ENCODE measurements at places on chromosomes 5 and 9.

- no peak for DNase-seq
Observed at GRCh38 chr5:76391014-76391413, 12.1 kb upstream of the IQGAP2 start.

- no peak for DNase-seq
Observed at GRCh38 chr5:67487862-67488261, 291.3 kb upstream of the CD180 start.

DNA sequence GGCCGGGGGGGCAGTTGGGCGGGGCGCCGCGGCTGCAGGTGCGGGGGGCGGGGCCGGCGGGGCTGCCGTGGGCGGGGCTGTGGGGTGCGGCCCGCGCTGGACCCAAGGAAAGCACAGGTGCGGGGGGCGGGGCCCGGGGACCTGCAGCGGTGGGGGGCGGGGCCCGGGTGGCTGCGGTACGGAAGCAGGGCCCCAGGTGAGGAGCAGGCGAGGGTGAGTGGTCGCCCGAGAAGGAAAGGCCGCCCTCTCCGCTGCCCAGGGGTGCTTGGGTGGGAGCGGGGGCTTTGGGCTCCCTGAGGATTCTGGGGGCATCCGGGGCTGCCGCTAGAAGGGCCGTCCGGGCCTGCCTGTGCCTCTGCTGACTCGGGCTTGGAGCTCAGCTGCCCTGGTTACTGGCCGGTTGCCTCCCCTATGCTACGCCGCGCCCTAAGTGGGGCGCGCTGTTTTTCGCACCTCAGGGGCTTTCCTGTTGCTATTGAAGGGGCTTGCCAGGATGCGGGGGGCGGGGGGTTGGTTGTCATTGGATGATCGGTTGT lies 767 bp downstream of the RALGPS1 start:
- no peak for DNase-seq

GRCh38 chr5:127643607-127644006 lies 5.3 kb upstream of the CTXN3 start:
- no peak for DNase-seq

DNA sequence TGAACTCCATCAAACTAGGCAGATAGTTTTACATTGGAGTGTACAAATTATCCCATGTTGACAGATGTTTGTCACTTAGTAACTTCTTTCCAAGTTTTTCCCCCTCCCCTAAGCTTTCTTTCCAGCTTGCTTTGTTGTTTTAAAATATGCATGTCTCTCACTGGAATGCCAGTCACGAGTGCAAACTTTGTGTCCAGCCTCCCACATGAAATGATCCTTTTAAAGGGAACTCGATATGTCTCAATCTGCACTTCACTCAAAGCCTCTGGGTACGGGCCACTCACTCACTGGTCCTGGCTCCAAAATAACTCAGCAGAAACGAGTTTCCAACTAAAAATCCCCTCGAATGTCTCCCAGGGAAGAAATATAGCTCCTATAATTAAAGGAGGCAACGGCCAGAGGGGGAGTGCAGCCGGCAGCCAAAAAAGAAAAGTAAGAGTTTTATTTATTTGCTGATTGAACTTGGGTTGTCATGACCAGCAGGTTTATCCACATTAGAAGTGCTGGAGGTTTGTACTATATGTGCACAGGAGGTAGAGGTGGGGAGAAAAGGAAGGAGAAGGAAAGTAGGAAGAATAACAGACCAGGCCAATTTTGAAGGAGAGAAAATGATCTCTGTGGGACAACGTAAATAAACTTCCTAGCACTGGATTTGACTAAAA lies 17.5 kb downstream of the NR2F1 start:
- DNase-seq: no peak

- DNase-seq: no peak
Observed at GRCh38 chr9:89358376-89358916, 40.1 kb downstream of the SECISBP2 start.

- no peak for DNase-seq
Observed at GRCh38 chr5:352639-353611, 31.4 kb downstream of the AHRR start.

All from RKO (cell line).